ENCODE measurements at places on chromosomes 13 and 19.

GRCh38 chr19:49859682-49860335, 7.6 kb downstream of the PNKP start:
- DNase-seq: no peak

DNA sequence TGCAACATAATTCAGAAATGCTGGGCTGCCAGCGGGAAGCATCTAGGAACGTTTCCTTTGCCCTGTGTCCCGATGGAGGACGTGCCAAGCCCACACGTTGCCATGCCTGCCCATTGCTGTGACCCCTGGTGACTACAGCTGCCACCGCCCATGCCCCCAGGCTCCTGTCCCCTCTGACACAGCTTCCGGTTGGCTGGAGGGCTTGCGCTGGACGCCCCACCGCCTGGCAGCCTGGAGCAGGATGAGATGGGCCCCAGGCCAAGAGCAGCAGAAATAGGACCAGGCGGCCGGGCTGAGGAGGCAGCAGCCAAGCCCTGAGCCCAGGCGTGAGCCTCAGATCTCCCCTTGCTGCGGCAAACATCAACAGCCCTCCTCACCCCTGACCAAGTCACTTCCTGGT, 125.9 kb downstream of the COL4A2 start:
- DNase-seq: no peak

DNA sequence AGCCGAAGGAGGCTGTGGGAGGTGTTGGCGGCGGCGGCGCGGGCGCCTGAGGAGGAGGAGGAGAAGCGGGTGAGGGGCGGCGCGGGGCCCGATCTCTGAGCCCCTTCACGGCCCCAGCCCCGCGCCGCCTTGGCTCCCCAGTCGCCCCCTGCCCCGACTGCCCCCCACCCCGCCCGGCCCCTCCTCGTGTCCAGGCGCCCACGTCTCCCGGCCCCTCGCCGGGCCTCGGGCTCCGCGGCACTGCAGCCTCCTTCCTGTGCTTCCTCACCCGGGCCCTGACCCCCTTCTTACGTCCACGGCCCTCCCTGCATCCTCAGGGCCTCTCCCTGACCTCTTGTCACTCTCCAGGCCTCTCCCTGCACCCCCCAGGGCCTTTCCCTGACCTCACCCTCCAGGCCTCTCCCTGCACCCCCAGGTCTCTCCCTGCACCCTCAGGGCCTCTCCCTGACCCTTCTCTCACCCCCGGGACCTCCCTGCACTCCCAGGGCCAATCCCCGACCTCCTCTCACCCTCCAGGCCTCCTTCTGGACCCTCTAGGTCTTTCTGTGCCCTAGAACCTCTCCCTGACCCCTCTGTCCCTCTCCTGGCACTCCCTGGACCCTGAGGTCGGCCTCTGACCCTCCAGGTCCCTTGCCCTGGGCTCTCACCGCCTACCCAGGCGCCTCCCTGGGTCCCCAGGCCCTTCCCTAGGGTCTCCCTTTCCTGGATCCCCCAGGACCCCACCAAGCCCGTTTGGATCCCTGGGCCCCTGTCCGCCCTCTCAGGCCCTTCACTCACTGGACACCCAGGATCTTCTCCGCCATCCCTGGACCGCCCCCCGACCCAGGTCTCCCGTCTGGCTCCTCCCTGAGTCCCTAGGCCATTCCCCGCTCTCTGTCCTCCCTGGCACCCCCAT, 460 bp downstream of the KMT5C start:
- DNase-seq: no peak

GRCh38 chr19:54684527-54684926, 21.7 kb downstream of the LILRB4 start:
- no peak for DNase-seq

- DNase-seq: no peak
Measured at GRCh38 chr13:110229905-110230563, 76.9 kb downstream of the COL4A1 start.

- DNase-seq: no peak
Measured at GRCh38 chr19:38185562-38185961, 38.5 kb downstream of the DPF1 start.

DNA sequence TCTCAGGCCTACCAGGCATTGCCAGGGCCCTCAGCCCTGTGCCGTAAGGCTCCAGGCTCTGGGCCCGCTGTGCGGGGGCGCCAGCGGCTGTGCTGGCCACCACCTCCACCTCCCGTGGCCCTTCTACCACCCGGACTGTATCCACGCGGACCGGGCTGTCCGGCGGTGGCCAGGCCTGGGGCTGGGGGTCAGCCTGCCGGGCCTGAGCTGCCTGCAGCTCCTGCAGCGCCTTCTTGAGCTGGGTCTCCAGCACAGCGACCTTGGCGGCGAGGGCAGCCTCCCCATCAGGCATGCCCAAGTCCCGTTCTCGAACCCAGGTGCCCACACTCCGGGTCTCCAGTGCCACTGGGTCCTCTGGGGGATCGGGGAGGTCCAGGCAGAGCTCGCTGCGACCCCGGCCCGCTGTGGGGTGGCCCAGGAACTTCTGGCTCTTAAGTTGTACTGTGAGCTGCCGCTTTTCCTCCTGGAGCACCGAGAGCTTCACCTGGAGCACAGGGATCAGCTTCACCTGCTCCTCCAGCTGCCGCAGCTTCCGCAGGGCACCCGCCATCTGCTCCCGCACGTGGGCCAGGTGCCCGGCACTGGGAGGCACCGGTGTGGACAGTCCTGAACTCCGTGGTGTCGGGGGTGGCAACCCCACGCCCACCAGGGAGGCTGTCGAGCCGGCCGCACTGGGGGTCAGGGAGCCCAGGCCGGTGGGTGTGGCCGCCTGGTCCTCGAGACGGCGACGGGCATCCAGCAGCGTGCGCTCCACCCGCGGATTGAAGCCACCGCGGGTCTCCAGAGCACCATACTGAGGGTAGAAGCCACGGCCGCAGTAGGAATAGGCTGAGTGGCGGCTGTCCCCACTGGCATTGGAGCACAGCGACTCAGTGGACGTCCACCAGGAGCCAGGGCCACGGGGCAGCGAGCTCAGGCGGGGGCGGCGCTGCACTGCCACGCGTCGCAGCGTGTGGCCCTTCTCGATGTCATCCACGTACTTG, 4.1 kb downstream of the KANK2 start:
- no peak for DNase-seq

DNA sequence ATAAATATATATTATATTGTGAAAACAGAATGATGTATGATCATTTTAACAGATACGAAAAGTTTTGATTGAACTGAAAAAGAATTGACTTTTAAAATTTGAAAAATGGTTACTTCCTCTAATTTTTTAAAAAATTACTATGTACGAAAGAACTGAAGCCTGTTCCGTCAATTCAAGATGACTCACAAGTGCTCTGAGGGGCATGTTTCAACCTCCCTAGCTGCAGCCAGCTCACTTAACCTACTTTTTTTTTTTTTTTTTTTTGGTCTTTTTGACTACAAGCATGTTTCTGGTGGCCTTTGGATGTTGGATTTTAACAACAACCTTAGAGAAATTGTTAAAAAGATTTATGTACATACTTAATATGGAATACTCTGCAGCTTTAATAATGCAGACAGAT, 1139.3 kb downstream of the DIAPH3 start:
- no peak for DNase-seq

GRCh38 chr13:48857576-48857975, 118.1 kb upstream of the FNDC3A start:
- no peak for DNase-seq

- DNase-seq: no peak
Measured at GRCh38 chr19:56092685-56093631, 28.1 kb downstream of the ZNF787 start.

GRCh38 chr19:17762505-17763229, 11.4 kb downstream of the FCHO1 start:
- no peak for DNase-seq

- no peak for DNase-seq
Measured at GRCh38 chr19:18672044-18672451, 11.4 kb upstream of the CRTC1 start.

DNA sequence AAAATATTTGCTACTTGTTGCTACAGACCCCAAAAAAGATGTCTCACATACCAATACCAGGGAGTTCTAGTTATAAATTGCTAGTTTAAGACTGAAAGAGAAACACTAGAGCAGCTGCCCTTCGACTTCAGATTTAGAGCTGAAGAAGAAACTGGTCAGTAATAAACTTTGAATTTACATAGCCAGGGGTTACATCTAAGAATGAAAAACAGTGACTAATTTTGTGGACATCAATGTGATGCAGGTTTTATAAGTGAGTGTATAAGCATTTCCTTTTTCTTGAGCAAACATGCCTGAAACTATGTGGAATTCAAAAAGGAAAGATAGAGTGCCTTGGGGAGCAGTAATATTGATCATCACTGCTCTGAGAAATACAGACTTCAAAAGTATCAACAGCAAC, 724.9 kb upstream of the MIR17HG start:
- no peak for DNase-seq

GRCh38 chr13:84296401-84296800, 414.1 kb upstream of the SLITRK1 start:
- DNase-seq: no peak

DNA sequence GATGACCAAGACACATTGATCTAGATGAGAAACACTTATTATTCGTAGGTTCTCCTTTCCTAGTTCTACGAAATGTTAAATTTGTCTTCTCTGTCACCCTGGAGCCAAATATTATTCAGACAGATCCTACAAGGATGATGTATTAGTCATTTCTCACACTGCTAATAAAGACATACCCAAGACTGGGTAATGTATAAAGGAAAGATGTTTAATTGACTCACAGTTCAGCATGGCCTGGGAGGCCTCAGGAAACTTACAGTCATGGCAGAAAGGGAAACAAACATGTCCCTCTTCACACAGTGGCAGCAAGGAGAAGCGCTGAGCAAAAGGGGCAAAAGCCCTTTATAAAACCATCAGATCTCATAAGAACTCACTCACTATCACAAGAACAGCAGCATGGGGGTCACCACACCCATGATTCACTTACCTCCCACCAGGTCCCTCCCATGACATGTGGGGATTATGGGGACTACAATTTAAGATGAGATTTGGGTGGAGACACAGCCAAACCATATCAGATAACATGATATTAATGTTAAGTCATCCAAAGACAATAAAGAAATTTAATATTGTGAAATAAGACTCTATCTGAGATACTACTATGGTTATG, 1248.8 kb upstream of the SLC10A2 start:
- no peak for DNase-seq

- DNase-seq: no peak
Measured at GRCh38 chr13:66314911-66315310, 915.2 kb downstream of the PCDH9 start.

GRCh38 chr13:40194224-40194806, 472.1 kb downstream of the FOXO1 start:
- DNase-seq: no peak

GRCh38 chr13:67231289-67232000, 1.3 kb upstream of the PCDH9 start:
- DNase-seq: no peak

GRCh38 chr13:29718694-29719093, 123.2 kb upstream of the SLC7A1 start:
- no peak for DNase-seq

DNA sequence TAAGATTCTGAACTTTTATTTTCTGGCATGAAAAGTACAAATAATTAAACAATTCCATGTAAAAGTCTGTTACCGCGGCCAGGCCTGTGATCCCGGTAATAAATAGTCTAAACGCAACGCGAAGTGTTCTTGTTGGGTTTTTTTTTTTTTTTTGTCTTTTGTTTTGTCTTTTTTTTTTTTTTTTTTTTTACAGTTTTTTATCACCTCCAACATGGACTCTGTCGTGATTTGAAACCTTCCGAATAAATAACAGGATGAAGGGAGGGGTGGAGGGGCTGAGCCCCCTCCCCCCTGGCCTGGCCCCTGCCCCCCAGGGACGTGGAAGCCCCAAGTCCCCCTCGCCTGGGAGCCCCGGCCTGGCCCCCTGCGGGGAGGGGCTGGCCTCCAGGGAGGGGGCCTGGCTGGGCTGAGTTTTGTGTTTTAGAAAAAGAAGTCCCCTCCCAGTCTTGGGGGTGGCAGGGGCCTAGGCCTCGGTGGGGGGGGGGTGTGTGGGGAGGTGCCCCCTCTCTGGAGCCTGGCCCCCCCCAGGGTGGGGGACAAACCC, 16.0 kb downstream of the PRKCSH start:
- DNase-seq: no peak
